Stimulated activated CD4-positive, alpha-beta T cell treated with anti-CD3 and anti-CD28 coated beads, Interleukin-12 subunit alpha, Interleukin-12 subunit beta, amount 100 ng/mL, for 24 hours (primary cell): ENCODE measurements at places on chromosomes 4 and X.

DNA sequence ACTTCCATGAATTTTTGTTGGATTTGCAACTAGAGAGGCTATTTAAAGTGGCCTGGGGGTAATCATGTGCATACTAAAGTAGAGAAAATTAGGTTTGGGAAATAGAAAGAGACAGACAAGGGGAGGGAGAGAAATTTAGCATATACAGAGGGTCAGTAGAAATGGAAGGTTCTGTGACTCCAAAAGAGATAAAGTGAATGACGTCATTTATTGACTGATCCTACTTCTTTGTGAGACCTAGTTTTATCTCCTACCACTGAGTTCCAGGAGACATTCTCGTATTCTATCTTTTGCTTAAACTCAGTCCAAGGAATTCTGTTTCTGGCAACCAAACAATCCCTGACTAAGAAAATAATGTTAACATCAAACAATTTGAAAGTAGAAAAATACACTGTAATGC, 42.4 kb upstream of the FREM3 start:
- no peak for DNase-seq

DNA sequence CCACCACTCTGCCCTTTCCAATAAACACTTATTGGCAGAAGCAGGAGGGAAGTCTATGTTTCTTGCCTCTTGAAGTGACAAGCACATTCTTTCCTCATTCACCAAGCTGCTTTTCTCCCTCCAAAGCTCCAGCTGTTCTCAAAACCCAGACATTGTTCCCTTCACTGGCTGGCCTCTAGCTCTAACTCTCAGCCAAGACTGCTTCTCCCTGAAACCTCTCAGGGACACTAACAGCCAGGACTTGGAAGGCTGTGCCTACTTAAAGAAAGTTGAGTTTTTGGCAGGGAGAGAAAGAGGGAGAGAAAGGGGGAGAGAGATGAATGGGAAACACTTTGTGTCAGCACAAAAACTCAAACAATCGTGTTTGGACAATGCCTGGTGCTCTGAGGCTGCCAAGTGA, 99.5 kb downstream of the COX18 start:
- DNase-seq = no peak

DNA sequence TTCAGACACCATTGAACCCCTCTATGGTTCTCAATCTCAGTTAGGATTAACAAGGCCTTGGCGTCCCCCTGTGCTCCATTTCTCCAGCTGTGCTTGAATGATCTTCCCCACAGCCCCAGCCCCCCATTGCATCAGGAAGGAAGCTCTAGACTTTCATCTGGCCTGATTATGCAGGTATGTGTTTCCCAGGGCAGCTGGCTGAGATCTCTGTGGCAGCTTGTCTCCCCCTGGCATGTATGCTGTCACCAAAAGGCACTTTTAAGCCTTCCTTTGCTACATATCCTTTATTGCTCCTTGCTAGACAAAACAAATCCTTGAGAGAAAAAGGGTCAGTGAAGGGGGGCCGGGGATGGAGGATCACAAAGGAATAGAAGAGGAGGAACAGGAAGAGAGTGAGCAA, 1056.0 kb upstream of the SLIT2 start:
- no peak for DNase-seq

DNA sequence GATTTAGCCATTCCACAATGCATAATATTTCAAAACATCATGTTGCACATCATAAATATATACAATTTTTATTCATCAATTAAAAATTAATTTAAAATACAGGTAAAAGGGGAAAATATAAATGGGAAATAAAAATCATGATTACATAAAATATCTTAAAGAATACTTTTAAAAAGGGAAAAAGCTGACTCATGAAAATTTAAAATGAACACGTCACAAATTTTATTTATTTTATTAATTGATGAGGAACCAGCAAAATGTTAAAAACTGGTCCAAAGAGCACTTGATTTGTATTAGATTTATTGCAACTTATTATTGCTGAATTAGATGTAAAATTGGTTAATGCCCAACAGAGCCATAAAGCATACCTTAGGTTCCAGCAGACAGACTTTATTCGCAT, 78.5 kb upstream of the ANK2 start:
- no peak for DNase-seq

- DNase-seq = no peak
These were observed 234.2 kb downstream of the RAPGEF2 start for GRCh38 chr4:159337041-159337440.

DNA sequence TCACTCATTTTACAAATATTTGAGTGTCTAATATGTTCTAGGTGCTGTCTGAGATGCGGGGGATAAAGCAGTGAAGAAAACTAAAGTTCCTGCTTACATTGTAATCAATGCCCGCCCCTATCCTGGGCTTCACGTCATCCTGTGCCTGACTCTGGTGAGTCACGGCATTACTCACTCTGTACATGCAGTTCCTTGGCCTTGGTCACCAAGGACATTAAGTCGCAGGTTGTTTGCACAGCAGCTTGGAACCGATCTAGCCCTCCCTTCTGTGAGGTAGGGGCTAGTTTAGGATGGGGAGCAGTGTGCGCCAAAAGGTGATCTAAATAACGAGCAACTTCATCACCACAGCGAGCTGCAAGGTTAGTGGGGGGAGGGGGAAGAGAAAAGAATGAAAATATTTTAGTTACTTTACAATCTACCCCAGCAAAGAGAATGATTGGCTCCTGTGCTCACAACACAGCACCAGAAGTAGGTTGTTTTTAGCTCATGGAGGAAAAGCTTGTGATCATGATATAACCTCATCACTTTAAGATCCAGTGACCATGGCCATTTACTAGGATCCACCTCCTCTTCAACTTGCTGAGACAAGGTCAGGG, 48.0 kb upstream of the HDAC8 start:
- DNase-seq = no peak

GRCh38 chr4:183959319-183960045, 54.4 kb downstream of the STOX2 start:
- DNase-seq = no peak

DNA sequence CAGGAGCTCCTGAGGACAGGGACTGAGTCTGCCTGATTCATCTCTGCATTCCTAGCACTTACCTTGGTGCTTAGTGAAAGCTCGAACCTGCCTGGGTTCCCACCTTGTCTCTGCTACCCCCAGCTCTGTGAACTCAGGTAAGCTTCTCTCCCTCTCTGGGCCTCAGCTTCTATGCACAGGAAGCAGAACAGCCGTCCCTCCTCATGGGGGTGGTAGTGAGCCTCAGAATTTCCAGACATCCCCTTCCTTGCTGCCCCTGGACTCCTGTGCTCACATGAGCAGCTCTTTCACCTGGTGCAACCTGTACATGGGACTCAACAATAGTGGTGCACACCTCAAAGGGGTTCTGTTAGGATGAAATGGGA, 50.8 kb downstream of the HTRA3 start:
- DNase-seq = no peak

GRCh38 chr4:182795446-182796238, 121.5 kb downstream of the DCTD start:
- no peak for DNase-seq

DNA sequence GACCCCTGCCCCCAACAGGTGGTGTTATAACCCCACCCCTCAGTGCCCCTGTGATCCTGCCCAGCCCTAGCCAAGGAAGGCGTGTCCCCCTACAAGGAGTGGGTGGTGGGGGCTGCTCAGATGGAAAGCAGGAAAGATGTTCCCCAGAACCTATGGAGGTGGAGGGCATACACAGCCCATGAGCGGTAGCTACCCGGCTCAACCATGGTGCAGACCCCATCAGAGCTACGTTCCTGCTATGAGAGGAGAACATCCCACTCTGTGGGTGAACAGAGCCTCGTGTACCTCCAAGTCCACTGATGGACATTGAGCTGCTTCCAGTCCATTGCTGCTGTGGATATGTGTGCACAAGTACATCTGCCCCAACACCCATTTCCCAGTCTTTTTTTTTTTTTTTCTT, 71.1 kb downstream of the SHOX start:
- no peak for DNase-seq

DNA sequence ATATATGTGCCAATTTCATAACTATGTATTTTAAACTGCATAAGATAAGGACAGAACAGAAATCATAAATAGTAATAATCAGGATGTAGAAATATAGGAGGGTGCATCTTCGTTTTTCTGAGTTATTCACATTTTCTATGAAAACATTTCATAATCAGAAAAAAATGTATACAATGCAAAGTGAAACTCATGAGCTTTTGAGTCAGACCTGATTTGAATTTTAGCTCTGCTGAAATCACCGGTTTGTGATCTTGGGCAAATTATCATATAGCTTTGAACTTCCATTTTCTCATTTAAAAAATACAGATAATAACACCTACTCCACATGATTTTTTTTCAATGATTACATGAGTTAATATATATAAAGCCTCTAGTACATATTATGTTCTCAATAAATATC, 106.9 kb downstream of the KDR start:
- no peak for DNase-seq

- DNase-seq = no peak
These were observed 9.7 kb upstream of the TENM3 start for GRCh38 chr4:182233310-182234090.

- no peak for DNase-seq
These were observed 151.7 kb upstream of the CPEB2 start for GRCh38 chr4:14850455-14851097.

DNA sequence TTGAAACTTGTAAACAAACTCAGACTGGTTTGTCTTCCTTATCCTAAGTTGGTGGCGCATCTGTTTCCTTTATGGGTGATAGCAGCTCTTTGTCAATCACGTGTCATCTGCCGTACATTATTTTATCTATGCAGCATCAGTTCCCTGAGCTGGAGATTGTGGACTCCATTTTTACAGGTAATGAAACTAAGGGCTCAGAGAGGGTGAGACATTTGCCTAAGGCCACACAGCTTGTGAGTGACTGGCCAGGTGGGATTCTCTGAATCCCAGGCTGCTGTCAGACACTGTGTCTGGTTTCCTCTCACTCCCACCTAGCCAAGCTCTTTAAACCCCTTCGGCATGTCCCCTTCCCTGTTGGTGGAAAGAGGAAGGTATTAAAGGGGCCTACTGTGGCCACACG, 41.7 kb upstream of the CLCN4 start:
- DNase-seq = no peak

DNA sequence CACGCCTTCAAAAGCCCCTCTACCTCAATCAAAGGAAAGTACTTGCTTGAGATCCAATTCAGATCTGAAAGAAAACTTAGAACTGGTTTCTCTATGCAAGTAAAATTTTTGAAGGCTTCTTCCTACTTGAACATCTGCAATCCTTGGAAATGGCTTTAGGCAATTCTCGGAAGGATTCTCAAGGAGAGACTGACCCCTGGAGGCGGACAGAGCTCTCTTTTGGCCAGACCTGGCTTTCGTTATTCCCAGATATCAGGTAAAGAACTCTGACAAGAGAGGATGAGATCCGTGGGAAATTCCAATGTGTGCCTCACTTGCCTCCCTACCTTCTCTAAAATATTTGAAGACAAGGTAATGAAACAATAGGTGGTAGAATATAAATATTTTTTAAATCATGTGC, 670.3 kb upstream of the FAM241A start:
- DNase-seq = no peak

GRCh38 chr4:71607780-71608677, 175.8 kb downstream of the GC start:
- DNase-seq = no peak

DNA sequence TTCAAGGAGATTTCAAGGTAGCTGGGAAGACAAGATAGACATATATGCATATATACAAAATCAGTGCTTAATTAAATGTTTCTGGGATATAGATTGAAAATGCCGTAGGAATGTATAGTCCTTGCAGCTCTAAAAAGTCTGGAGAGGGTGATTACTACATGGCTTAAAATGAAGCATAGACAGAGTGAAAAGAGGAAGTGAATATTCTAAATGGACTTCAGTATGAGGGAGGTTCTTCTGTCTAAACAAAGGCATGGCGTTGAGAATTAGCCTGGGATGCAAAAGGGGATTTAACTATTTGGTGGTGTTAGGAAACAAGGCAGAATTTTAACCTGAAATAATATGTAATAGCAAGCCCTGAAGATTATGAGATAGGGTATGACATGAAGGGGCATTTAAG, 141.5 kb upstream of the FRMPD4 start:
- no peak for DNase-seq
